ENCODE measurements at places on chromosomes 1 and 21. TPM values are rescaled to one million over a fixed set of nuclear protein-coding genes. Genes with fewer than 3 reads are reported as not detected.

GRCh38 chr1:51966559-51966958 is 23.9 kb downstream of the RAB3B start:
- DNase-seq: no peak

Gene TMEM269
- total RNA-seq: 0.43 TPM

Gene DNASE2B
- total RNA-seq: 0.50 TPM

- DNase-seq: no peak
Observed at GRCh38 chr1:19010995-19011844, 54.7 kb upstream of the IFFO2 start.

Gene CTXND2
- not detected for total RNA-seq

Gene C1orf141
- total RNA-seq: not detected

- peak; percentile 56 for DNase-seq
Observed at GRCh38 chr1:155126556-155127104, 1.0 kb upstream of the EFNA1 start.

Gene HAO2
- total RNA-seq: not detected

DNA sequence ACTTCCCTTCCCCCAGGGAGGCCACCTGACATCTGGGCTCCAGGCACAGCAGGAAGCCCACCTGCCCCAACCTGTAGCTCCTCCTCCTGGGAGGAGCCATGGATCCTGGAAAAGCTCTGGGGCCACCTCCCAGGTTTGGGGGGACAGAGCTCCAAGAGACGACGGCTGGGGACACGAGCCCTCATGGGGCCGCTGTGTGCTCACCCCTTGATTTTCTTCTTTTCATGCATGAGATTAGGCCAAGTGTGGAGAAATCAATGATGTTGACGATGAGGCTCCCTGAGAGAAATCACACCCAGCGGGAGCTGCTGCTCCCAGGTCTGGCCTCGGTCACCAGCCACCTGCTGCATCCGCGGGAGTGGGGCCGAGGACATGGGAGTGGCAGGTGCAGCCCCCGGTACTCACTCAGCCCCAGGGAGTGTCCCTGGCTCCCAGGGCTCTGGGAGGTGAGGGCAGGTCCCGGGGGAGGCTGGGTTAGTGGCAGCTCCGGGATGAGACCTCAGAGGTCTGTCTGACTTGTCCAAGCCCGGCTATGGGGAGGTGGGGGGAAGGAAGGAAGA is 8.7 kb downstream of the TNFRSF14 start:
- DNase-seq: peak; percentile 50
